ENCODE measurements at places on chromosomes 7 and 10.

DNA sequence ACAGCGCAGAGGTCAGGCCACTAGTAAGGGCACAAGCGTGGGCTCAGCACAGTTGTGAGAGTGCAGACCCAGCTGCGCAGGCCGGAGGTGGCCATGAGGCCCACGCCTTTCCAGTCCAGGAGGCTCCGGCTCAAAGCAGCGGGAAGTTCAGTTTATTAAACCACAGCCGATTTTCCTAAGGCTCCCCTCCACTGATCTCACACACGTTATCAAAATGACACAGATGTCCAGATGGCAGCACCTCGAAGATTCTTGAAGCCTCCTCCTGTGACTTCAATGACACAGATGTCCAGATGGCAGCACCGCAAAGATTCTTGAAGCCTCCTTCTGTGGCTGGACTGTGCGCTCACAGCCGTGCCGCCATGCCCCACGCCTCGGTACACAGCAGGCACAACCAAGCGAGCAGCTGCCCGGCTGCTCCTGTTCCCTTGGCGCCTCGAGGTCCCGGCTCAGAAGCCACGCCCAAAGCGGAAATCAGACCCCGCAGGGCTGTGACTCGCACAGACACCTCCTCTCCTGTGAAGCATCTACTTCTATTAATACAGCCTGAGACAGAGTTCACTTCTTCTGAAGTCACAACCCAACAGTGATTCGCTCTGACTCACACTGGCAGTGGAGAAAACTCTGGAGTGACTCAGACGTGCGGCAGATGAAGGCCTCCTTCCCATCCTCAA is 122.7 kb downstream of the MAD1L1 start:
- no peak for DNase-seq

DNA sequence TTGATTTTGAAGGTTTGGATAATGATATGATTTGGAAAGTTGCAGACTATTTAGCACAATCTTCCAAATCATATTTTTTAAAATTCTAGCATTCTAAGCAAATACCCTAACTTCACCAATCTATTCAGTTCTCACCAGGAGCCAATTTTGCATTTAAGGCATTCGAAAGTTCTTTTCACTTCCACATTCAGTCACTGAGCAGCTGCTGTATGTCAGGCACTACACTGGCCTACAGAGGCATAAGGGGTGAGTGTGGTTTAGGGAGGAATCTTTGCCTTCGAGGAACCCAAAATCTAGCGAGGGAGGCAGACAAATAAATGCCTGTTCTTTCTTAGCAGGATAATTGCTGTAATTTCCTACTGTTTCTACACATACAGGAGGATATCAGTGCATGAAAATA is 10.7 kb upstream of the UCN3 start:
- DNase-seq: no peak

DNA sequence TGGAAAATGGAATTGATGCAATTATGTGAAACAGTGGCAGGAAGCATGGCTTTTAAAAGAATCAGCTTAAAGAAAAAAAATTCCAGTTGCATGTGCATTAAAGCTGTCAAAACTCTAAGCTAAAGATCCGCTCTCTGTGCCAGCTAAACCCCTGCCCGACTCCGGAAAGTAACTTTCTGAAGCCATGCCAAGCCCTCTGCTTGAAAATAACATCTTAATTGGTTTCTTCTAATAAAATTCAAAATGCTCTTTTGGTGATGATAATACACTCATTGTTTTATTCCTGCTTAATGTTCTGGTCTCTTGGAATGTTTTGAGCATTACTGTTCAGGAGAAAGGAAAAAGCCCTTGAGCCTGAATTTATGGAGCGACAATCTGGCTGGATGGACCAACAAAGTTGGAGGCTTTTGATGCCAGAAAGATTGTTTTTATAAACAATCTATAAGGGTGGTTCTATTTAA is 11.7 kb downstream of the SEMA3C start:
- no peak for DNase-seq

- no peak for DNase-seq
These were observed 57.4 kb downstream of the HIBADH start for GRCh38 chr7:27605283-27605682.

DNA sequence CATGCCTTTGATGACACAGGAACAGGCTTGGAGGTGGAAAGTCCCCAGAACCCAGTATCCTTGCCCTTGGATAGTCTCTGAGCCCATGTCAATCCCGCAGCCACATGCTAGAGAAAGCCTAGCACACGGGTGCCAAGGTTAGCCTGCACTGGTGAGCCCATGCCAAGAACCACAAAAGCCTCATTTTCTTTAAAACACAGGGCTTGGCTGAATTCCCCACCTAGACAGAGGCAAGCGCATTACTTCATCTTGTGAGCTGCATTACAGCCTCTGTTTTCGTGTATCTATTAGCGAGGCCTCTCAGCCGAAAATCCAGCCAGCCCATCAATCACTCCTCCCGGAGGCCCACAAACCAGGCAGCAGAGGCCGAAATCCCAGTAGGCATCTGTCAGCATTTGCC is 314.9 kb upstream of the AUTS2 start:
- DNase-seq: no peak

GRCh38 chr10:44309939-44310761 is 74.7 kb downstream of the CXCL12 start:
- no peak for DNase-seq

DNA sequence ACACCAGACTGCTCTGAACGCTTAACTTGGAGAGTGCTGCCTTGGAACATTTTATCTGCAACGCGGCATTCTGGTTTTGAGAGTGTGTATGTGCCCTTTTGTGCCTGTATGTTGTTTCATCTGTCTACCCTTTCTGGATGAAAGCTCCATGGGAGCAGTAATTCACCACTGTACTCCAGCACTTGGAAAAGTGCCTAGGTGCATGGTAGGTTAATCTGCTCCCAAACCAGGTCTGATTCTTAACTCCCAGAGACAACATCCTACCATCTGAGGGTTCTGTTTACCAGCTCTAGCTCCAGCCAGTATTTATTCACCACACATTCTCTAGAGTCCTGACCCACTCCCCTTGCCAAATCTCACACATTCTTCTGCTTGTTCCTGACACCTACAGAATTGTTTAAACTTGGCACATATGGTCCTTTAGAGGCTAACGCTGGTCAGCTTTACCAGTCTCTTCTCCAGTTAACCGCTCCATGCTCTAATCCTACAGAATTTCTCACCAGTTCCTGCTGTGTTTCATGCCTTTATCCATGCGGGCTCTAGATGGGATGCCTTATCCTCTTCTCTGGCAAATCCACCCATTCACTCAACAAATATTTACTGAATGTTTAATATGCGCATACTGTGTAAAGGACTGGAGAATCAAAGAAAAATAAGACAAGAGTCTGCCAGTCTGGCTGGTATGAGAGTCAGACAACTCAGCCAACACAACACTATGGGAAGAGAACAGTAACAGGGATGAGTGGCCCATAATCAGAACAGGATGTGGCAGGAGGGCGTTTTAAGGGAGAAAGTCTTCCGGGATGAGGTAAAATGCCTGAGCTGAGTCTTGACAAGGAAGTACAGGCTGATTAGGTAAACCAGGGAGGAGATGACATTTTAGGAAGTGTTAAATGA is 46.3 kb downstream of the MTPN start:
- DNase-seq: no peak

GRCh38 chr7:149680331-149681025 is 92.9 kb downstream of the ZNF467 start:
- no peak for DNase-seq

- DNase-seq: no peak
These were observed 67.0 kb downstream of the OSBPL3 start for GRCh38 chr7:24912874-24913514.

DNA sequence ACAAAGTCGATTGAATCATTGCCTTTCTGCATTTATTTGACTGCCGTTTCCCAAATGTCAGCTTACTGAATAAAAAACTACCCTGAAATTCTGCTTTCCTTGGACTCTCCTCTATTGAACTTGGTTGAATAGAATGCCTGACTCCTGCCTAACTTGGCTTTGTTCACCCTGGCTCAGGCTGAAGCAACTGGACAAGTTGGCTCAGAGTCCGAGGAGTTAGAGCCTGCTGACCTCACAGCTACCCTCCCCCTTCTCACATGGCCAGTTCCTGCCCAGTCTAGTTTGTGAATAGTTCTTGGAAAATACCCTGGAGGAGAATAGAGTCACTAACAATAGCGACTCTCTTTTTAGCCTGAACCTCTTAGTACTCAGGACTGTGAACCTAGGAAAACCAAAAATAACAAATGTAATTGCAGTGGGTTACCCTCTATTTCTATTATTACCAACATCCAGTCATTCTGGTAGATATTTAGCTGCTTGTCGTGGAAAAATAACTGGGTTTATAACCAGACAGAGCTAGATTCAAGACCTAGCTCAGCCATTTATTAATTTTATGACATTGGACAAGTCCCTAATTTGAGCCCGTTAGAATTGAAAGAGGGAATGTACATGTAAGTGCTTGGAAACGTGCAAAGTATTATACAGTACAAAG is 17.3 kb upstream of the NRBF2 start:
- DNase-seq: no peak

DNA sequence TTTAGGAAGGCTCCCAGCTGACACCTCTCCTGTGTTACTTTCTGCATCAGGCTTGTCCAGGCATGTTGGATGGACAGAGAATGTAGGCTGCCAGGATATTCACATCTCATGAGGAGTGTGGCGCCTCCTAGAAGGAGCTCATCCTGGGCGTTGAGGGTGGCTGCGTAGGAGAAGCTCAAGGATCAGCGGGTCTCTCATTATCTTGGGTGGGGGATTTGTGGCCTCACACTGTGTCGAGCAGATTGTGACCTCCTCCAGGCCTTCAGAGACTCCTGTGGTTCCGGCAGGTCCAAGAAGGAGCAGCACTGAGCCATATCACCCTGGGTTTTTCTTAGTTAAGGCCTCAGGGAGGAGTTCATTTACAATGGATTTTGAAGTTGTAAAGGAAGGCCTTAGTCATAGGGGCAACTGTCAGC is 8.7 kb upstream of the COBL start:
- no peak for DNase-seq

All from T-helper 22 cell (primary cell).